ENCODE measurements at places on chromosomes 7 and 10.

GRCh38 chr7:937856-938484 is 16.5 kb downstream of the ADAP1 start:
- H3K27me3 ChIP-seq, result peaks cover 2% of the 10 kb centered on the region
- H3K4me3 ChIP-seq, result no peak overlapping the region
- H3K4me1 ChIP-seq, result peaks cover 3% of the 10 kb centered on the region
- H3K27ac ChIP-seq, result no peak overlapping the region
- no peaks in the 10 kb centered on the region for H3K36me3 ChIP-seq

- no peak overlapping the region for H3K4me3 ChIP-seq
- H3K27me3 ChIP-seq, result no peaks in the 10 kb centered on the region
- H3K4me1 ChIP-seq, result no peaks in the 10 kb centered on the region
- no peak for DNase-seq
Observed at GRCh38 chr10:64814201-64814600, 1293.0 kb downstream of the REEP3 start.

DNA sequence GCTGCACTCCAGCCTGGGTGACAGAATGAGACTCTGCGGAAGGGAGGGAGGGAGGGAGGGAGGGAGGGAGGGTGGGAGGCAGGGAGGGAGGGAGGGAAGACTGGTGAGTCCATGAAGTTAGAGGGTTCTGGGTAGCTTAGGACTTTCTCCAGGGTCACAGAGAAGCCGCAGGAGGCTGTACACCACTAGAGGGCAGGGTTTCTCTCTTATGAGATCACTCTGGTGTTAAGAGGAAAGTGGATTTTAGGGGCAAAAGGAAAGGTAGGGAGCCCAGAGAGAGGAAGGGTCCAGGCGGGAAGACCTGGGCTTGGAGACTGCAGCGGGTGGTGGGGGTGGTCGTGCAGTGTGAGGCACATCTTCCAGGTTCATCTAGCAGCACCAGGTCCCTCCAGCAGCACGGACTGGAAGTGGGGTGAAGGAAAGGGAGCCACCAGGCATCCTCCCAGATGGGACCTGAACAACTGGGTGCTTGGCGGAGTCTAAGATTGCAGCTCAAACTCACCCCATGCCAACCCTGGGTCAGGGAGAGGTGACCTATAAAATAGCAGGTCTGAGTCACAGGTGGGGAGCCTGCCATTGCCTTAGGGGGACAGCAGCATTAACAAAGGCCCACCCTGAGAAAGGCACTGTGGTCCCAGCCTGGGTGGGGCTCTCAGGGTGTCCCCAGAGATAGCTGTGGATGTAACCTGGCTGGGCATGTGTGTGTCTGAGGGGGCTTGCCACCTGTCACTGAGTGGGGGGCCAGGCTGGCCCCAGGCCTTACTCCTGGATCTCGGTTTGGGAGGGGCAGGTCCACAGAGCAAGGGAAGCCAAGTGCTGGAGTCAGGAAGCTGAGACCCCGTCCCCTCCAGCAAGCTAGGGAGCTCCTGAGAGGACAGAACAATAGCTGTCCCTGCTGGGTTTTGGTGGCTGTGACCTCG is 48.5 kb upstream of the SLC29A3 start:
- DNase-seq, result no peak
- H3K4me3 ChIP-seq, result no peak overlapping the region
- peaks cover 8% of the 10 kb centered on the region for H3K27me3 ChIP-seq
- H3K27ac ChIP-seq, result no peak overlapping the region
- no peaks in the 10 kb centered on the region for H3K4me1 ChIP-seq
- no peaks in the 10 kb centered on the region for H3K36me3 ChIP-seq

- H3K4me3 ChIP-seq, result no peak overlapping the region
- H3K4me1 ChIP-seq, result peaks cover 20% of the 10 kb centered on the region
- peaks cover 19% of the 10 kb centered on the region for H3K36me3 ChIP-seq
- H3K27ac ChIP-seq, result no peak overlapping the region
Observed at GRCh38 chr7:151708610-151709009, 168.3 kb downstream of the PRKAG2 start.

DNA sequence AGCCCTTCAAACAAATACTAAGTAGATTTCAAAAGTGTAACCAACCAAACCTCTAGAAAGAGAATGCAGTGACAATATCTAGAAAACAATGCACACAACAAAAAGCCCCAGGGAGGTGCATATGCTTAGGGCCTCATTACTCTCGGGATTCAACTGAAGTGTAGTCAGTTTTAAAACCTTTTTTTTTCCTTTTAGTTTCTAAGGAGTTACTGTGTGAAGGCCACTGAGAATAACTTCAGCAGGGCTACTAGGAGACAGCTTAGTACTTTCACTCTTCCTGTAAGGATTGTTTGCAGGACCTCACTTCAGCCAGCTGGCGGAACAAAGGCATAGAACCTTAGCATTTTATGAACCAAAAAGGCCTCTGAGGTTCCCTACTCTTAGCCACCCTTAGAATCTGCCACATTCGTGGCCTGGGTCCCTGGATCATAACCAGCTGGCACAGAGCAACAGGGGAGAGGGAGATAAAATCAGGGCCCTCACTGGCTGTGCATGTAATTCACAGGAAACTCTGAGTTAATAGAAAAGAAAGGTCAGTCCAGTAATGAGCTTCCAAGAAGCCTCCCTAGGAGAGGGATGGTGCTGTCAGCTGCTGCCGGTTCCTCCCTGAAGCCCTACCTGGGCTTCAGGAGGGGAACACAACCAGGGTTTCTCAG is 3.6 kb downstream of the VOPP1 start:
- peaks cover 68% of the 10 kb centered on the region for H3K4me1 ChIP-seq
- DNase-seq, result no peak

DNA sequence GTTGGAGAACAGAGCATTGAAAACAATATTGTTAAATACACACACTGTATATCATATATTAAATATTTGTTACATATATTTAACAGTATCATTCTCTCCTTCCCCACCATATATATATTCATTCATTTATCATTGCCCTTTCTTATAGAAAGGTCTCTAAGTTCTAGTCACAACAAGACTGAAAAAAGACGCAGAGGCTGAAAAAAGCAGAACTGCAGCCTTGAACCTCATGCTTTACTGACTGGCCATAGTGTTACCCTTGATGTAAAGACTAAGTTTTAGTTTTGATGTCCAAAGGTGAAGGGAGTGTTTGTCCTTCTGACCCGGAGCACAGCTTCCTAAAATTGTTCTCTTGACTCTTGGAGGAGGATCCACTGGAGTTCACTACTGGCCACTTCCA is 247.9 kb downstream of the PTEN start:
- no peak overlapping the region for H3K4me3 ChIP-seq
- peaks cover 62% of the 10 kb centered on the region for H3K4me1 ChIP-seq
- no peak overlapping the region for H3K27ac ChIP-seq

DNA sequence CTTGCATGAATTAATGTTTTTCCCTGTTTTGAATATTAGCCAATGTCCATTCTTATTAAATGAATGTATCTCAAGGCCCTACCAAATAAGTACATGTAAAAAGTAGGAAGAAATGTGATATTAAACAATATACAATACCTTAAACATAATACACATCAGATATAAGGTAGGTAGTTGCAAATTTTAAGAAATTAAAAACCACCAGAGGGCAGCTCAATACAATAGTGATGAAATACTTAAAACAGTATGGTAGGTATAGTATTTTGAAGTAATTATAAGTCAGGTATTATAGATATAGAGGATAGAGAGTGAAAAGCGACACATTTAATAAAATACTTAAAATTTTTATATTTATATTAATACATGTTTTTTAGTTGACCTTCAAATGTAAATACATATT is 43.6 kb upstream of the CDK14 start:
- H3K27ac ChIP-seq, result no peak overlapping the region
- H3K4me3 ChIP-seq, result no peak overlapping the region
- peaks cover 4% of the 10 kb centered on the region for H3K27me3 ChIP-seq
- DNase-seq, result no peak
- H3K4me1 ChIP-seq, result peaks cover 3% of the 10 kb centered on the region

- no peaks in the 10 kb centered on the region for H3K36me3 ChIP-seq
- H3K4me1 ChIP-seq, result no peaks in the 10 kb centered on the region
- DNase-seq, result no peak
- H3K27me3 ChIP-seq, result no peaks in the 10 kb centered on the region
Observed at GRCh38 chr10:76874896-76875295, 762.7 kb downstream of the KCNMA1 start.

- H3K27ac ChIP-seq, result no peak overlapping the region
- H3K27me3 ChIP-seq, result peaks cover 4% of the 10 kb centered on the region
- no peaks in the 10 kb centered on the region for H3K36me3 ChIP-seq
- peaks cover 4% of the 10 kb centered on the region for H3K4me1 ChIP-seq
- no peak for DNase-seq
- no peak overlapping the region for H3K4me3 ChIP-seq
Observed at GRCh38 chr7:51141451-51142003, 175.1 kb downstream of the COBL start.

DNA sequence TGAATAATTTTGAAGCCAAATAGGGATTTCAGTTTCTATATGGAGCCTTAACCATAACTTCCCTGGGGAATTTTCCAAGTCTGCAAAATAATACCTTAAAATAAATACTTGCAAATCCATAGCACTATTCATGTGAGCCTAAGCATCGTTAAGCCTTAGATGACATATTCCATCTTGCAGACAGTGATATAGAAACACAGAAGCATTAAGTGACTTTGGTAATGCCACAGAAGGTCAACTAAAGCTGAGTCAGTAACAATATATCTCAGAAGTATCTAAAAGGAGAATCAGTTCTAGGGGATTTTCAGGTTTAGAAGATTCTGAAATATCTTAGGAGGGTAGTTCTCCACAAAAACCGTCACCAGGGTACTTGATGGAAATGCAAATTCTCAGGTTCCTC is 163.4 kb upstream of the COL1A2 start:
- no peaks in the 10 kb centered on the region for H3K36me3 ChIP-seq
- peaks cover 3% of the 10 kb centered on the region for H3K27me3 ChIP-seq
- H3K27ac ChIP-seq, result no peak overlapping the region
- no peak overlapping the region for H3K4me3 ChIP-seq
- no peaks in the 10 kb centered on the region for H3K4me1 ChIP-seq
- DNase-seq, result no peak

GRCh38 chr7:140923358-140924006 is 1.2 kb downstream of the BRAF start:
- H3K27me3 ChIP-seq, result no peaks in the 10 kb centered on the region
- H3K27ac ChIP-seq, result no peak overlapping the region
- no peak overlapping the region for H3K4me3 ChIP-seq
- H3K36me3 ChIP-seq, result peaks cover 2% of the 10 kb centered on the region
- DNase-seq, result peak; percentile 22

DNA sequence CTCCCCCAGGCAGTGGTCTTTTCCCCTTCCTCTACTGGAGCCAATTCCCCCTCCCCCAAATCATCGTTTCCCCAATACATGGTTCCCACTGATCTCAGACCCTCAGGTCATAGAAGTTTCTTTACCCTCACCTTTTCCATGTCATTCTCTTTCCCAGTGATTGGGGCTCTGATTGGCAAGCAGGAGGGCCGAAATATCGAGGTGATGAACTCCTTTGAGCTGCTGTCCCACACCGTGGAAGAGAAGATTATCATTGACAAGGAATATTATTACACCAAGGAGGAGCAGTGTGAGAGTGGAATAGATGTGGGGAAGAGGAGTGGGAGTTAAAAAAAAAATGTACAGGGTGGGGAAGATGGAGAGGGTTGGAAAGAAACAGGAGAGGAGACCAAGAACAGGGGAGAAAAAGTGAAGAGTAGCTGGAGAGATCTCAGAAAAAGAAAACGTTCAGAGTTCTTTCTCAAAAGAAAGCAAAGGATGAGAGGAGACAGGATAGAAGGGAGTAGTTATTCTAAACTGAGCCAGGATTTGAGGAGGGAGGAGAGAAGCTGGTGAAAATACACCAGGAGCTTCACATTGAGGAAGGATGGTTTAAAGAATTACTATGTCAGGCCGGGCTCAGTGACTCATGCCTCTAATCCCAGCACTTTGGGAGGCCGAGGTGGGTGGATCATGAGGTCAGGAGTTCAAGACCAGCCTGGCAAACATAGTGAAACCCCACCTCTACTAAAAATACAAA is 858 bp downstream of the COPS6 start:
- no peaks in the 10 kb centered on the region for H3K27me3 ChIP-seq
- H3K4me1 ChIP-seq, result peaks cover 15% of the 10 kb centered on the region
- DNase-seq, result no peak
- H3K36me3 ChIP-seq, result peaks cover 19% of the 10 kb centered on the region
- H3K27ac ChIP-seq, result peak overlapping the region; percentile 84

DNA sequence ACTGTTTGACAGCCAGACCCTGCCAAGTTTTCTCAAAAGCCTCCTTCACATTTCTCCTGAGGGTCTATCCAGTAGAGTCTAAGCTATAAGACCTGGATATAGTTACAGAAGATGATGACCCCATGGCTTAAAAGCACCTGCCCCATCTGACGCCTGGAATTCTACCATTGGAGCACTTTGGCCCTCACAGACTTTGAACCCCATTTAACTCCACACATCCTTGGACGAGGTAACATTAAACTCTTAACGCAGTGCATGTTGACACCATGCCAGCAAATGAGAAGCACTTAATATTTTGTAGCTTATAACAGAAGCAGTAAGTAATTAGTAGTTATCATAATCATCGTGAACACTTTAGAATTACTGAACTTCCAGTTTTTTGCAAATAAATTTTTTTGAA is 61.9 kb upstream of the SMNDC1 start:
- peaks cover 5% of the 10 kb centered on the region for H3K4me1 ChIP-seq

GRCh38 chr10:26931223-26931622 is 70.5 kb upstream of the ABI1 start:
- H3K27ac ChIP-seq, result no peak overlapping the region
- peaks cover 4% of the 10 kb centered on the region for H3K4me1 ChIP-seq
- DNase-seq, result no peak
- no peaks in the 10 kb centered on the region for H3K36me3 ChIP-seq
- H3K27me3 ChIP-seq, result peaks cover 7% of the 10 kb centered on the region

- no peak overlapping the region for H3K4me3 ChIP-seq
- peaks cover 17% of the 10 kb centered on the region for H3K27me3 ChIP-seq
- DNase-seq, result no peak
- no peaks in the 10 kb centered on the region for H3K4me1 ChIP-seq
- no peaks in the 10 kb centered on the region for H3K36me3 ChIP-seq
- no peak overlapping the region for H3K27ac ChIP-seq
Observed at GRCh38 chr10:117731121-117731791, 188.7 kb downstream of the EMX2 start.

DNA sequence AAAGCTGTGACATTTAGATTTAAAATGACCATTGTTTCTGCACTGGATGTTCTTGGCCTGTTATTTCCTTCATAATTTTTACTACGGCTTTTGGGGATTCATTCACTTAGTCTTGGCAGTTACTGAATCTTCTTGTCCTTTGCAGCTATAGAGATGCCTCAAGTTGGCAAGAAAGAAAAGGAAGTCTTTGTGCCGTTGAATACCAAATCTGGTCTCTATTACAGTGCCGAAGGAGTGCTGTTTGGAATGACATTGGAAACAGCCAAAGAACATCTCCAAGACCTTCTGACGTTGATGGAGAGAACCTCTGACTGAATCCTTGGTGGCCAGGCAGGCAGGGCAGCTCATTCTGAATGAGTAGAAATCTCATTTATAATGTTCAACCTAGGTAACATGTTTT is 54.3 kb upstream of the NRP1 start:
- no peak overlapping the region for H3K27ac ChIP-seq
- no peak for DNase-seq
- H3K36me3 ChIP-seq, result no peaks in the 10 kb centered on the region
- H3K4me3 ChIP-seq, result no peak overlapping the region

- no peaks in the 10 kb centered on the region for H3K36me3 ChIP-seq
- H3K27me3 ChIP-seq, result peaks cover 7% of the 10 kb centered on the region
- DNase-seq, result no peak
- H3K27ac ChIP-seq, result no peak overlapping the region
- no peak overlapping the region for H3K4me3 ChIP-seq
Observed at GRCh38 chr10:16583382-16583781, 61.7 kb upstream of the C1QL3 start.
